Activated T-cell treated with anti-CD3 and anti-CD28 coated beads for 4 hours (primary cell): ENCODE measurements at places on chromosomes 1 and 21.

DNA sequence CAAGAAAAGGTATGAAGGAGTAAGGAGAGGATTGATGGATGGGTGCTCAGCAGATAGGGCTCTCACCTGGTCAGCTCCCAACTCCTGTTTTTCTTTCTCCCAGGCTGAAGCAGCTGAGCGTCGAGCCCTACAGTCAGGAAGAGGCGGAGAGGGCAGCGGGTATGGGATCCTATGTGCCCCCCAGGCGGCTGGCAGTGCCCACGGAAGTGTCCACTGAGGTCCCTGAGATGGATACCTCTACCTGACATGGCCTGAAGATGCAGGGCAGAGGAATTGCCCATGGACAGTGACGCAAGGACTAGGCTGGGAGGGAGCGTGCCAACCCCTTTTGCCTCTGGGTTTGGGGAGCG lies 739 bp downstream of the ZNF593 start:
- DNase-seq, result no peak

GRCh38 chr1:52632732-52633290 lies at the start of gene SHISAL2A:
Gene SHISAL2A, plus strand, starts transcription at chr1:52633168. Its CDS starts 326 bp downstream, at chr1:52633494.
- DNase-seq, result peak; percentile 50

GRCh38 chr1:206002871-206003801 lies at the start of gene RAB7B:
Gene RAB7B, minus strand, starts transcription at chr1:206003395. Its CDS starts 9,260 bp downstream, at chr1:205994135.
- DNase-seq, result no peak

DNA sequence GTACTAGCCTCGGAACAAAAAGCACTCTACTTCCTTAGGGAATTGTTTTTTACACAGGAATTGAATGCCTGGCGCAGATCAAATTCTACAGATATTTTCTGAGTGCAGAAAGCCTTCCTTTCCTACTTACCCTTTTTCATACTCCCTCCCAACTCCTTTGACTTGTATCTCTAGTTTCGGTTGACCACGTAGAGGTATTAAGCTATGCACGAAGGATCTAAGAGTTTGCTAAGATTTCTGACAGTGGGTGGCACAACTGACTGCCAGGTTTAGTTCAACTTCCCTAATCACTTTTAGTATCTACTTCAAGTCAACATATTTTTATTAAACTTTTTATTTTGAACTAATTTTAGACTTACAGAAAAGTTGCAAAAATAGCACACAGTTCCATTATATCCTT lies 5.0 kb downstream of the TOR1AIP2 start:
- DNase-seq, result no peak

DNA sequence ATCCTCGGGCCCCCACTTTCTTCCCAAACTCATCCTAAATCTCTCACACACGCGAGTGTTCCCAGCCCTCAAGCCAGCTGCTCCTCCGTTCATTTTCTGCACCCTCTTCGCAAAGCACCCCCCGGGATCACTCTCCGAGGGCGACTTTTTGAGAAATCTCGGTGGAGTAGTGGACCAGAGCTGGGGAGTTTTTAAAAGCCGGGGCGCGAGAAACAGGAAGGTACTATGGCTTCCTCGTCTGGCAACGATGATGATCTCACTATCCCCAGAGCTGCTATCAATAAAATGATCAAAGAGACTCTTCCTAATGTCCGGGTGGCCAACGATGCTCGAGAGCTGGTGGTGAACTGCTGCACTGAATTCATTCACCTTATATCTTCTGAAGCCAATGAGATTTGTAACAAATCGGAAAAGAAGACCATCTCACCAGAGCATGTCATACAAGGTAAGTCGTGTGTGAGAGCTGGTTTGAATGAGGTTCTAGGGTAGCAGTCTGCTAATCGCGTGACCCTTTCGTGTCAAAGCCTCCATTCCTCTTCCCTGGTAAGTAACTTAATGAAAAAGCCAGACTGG lies 800 bp downstream of the DR1 start:
- DNase-seq, result peak; percentile 25

- DNase-seq, result no peak
These were observed 380.9 kb upstream of the PTBP2 start for GRCh38 chr1:96340686-96341085.

DNA sequence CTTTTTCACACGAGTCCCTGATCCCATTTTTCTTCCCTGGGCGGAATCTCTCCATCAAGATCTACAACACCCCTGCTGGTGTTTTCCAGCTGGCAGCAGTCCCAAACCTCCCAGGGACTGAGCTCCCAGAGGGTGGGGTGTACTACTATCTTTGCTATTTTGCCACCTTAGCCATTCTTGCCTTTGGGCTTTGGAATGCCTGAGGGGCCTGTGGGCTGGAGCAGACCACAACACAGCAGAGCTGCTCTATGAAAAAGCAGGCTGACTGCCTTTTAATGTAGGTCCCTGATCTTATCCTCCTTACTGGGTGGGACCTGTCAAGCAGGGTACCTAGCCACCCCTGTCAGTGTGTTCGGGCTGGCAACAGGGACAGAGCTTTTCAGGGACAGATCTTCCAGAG lies 91.9 kb downstream of the KCNT2 start:
- DNase-seq, result no peak

- peak; percentile 53 for DNase-seq
These were observed 17.2 kb upstream of the RLF start for GRCh38 chr1:40143891-40144575.

DNA sequence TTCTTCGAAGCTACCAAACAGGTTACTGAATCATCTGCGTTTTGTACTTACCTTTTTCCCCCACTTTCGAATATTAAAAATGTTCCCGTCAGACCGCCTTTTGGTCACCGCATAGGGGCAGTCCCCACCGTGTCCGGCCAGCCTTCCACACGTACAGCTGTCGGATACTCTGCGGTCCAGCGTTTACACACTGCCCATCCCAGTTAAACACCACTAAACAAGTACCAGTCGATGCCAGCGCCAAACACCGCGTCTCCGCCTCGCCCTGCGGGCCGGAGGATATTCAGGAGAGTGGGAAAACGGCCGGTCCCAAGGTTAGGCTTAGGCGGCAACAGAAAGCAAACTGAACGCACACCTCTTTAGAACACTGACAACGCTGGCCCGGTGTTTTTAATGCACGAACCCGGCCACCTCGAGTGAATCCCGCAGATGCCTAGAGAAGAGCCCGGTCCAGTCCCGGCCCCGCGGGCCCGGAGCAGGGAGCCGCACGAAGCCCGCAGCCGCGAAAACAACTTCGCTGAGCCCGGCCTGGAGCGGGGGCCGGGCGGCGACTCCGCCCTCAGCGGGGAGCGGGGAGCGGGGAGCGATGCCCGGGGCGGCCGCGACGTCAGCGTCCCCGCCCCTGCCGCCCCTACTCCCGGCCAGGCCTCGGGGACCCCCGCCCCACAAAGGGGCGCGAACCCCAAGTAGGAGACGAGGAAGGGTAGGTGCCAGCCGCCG lies 730 bp upstream of the PHF13 start:
- DNase-seq, result no peak

DNA sequence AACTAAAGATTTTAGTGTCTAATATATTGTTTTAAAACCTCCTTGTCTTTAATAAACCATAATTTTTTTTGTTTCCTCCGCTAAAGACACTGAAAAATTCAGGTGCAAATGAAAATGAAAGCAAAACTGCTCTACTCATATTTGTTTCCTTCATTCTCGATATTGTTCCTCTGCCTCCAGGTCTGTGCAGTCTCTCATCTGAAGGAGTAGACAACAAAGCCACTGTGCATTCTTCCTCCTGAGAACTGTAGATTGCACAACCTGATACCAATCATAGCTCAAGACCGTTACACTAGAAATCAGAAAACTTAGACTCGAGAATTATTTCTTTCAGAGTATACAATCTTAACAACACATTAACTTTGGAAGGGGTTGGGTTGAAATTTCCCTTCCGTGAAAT lies 373.1 kb upstream of the CXADR start:
- no peak for DNase-seq

DNA sequence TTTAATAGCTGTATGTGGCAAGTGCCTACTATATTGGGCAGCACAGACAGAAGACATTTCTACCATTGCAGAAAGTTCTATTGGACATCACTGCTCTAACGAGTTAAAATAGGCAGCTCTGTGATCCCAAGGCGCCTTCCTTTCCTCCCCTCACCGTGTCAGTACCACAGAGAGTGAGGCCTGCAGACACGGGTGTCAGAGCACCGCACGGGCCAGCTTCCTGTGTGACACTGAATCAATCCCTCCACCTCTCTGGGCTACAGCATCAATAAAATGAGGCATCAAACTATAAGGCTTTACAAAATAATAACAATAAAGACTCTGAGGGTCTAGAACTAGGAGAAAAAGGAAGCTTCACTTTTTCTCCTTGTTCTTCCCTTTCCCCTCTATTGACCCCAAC lies 246.7 kb downstream of the FOXD2 start:
- DNase-seq, result no peak

- no peak for DNase-seq
These were observed 27.7 kb downstream of the TMCO4 start for GRCh38 chr1:19772053-19772452.

- DNase-seq, result no peak
These were observed 4.0 kb downstream of the SF3B4 start for GRCh38 chr1:149923626-149924025.

- no peak for DNase-seq
These were observed 17.1 kb downstream of the CCN1 start for GRCh38 chr1:85597709-85598108.

DNA sequence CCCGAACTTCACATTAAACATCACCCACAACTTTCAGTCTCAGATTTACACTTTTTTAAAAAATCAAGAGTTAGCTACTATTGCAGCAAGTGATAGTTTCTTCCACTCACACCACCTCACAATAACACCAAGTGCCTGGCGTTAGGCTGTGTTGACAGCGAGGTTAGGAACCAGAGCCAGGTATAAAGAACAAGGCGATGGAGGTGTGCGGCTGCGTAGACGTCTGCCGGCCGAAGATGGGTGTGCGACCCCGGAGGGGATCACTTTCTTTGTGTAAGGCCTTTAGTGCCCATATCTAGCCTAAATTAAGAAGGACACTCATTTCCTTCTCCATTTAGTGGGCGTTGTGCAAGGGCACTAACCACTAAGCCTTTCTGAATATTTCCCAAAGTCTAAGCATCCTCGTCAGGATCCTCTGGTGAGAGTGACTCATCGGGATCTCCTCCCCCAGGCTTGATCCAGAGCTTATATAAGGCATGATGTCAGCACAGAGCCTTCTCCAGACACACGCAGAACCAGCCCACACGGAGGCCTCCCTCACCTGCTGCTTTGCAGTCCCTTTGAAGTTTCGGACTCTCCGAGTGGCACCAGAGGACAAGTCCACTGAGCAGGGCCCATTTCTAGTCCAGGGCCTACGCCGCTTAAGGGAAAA lies 11.8 kb downstream of the NHLH2 start:
- no peak for DNase-seq

DNA sequence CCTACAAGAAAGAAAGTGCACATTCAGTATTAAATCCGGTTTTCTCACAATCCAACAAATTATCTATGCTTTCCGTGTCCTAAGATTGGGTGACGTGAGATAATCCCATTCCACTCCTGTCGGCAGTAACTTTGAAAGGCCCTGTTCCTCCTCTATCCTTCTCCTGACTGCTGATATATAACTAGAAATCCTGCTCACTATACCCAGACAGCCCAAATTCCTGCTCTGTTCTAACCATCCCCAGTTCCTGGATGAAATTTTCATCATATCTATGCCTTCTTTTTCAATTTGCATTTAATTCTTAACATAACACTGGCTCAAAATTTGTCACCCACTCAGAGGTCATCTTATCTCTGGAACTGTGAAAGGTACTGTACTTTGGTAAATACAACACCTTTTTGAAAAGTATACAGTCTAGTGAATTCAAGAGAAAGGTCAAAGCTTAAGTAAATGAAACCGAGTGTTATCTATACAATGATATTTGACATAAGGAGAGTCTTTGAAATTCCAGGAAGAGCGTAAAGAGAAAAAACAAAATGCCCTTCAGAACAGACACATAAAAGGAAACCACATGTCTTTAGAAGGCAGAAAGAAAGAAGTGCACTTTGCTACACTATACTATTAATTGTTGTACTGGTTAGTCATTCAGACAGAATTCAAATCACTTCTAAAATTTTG lies 200.5 kb upstream of the NEGR1 start:
- no peak for DNase-seq

DNA sequence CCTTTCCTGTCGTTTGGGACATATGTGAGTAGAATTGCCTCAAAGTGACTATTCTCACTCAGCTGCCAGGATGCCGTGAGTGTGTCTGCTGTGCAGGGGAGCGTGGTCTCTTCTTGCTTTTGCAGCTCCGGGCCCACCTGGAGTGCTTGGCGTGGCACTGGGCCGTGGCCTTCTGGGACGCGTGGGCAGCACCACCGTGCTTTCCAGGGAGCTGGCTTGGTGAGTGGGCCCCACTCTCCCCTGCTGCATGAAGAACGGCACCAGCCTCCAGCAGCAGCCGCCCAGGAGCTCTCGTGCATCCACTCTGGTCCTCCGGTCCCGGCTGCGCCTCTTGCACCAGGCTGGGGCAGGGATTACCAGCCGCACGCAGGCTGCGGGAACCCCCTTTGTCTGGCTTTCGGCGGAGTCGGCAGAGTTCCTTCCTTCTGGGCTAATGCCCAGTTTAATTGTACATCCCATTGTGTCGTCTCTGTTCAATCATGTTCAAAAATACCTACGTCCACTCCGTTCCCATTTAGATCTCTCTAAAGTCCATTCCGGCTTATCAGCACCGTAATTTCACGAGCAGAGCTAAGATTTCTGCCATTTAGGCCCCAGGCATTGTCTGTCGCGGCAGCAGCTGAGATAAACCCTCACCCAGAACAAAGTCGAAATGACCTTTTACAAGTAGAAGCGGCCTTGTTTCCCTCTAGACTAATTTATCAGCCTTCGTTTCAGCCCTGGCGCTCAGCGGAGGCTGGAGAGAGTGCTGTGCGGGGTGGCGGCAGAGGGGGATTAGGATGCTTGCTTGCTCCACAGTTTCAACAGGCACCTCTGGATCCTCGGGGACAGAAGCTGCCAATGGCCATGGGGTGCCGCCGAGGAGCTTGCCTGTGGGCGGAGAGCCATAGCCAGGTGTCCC lies 129.6 kb downstream of the PRDM16 start:
- DNase-seq, result no peak

DNA sequence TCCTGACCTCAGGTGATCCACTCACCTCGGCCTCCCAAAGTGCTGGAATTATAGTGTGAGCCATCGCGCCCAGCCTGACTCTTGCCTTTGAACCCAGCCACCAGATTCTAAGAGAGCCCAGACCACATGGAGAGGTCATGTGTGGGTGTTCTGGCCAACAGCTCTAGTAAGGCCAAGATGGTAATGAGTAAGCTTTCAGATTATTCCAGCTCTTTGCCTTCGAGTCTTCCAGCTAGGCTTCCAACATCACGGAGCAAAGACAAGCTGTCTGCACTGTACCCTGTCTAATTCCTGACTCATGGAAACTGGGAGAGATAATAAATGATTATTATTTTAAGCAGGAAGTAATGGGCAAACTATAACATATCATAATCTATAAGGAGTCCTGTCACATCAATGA lies 14.8 kb upstream of the ZFP69B start:
- no peak for DNase-seq

- DNase-seq, result no peak
These were observed 135.4 kb upstream of the DUSP10 start for GRCh38 chr1:221877311-221877710.

GRCh38 chr1:164033782-164034181 lies 525.2 kb upstream of the PBX1 start:
- no peak for DNase-seq
